T-helper 2 cell treated with Interferon-gamma antibody and Interleukin-4, amounts not matched to agents 100 ng/mL and 5 ng/mL, for 36 hours (primary cell): ENCODE measurements at places on chromosomes 4 and X. TPM values are rescaled to one million over a fixed set of nuclear protein-coding genes. Genes with fewer than 3 reads are reported as not detected.

VCX3A gene
- total RNA-seq, result not detected in 2 replicates

AR gene
- total RNA-seq, result 0.48 and 0.61 TPM in 2 replicates

SOWAHD gene
- 2.2 and 2.3 TPM in 2 replicates for total RNA-seq

PPM1K gene
- 42.7 and 46.1 TPM in 2 replicates for total RNA-seq

PFKFB1 gene
- total RNA-seq, result 0.27 and 0.50 TPM in 2 replicates

H2BW2 gene
- not detected in 2 replicates for total RNA-seq

XAGE1A gene
- total RNA-seq, result not detected in 2 replicates

GAGE2A gene
- total RNA-seq, result not detected in 2 replicates

GLRA2 gene
- total RNA-seq, result not detected in 2 replicates

GAGE1 gene
- not detected in 2 replicates for total RNA-seq

KCND1 gene
- 3.4 and 4.0 TPM in 2 replicates for total RNA-seq

CLCN4 gene
- 0.05 TPM in 1 of 2 replicates, not detected in the other for total RNA-seq

SFRP2 gene
- total RNA-seq, result not detected in 2 replicates

WWC2 gene
- total RNA-seq, result 0.05 TPM in 1 of 2 replicates, not detected in the other

PAGE2 gene
- total RNA-seq, result not detected in 2 replicates

LCORL gene
- total RNA-seq, result 8.9 and 10.0 TPM in 2 replicates

TSPAN6 gene
- not detected in 2 replicates for total RNA-seq

WAS gene
- total RNA-seq, result 155 and 160 TPM in 2 replicates

SMC1A gene
- total RNA-seq, result 130 and 142 TPM in 2 replicates

ZIC3 gene
- total RNA-seq, result not detected in 2 replicates

ZDHHC9 gene
- total RNA-seq, result 5.0 and 6.0 TPM in 2 replicates

HSFX3 gene
- total RNA-seq, result not detected in 2 replicates

ABLIM2 gene
- 0.09 and 0.43 TPM in 2 replicates for total RNA-seq

HPGD gene
- 1.6 and 3.5 TPM in 2 replicates for total RNA-seq

PYURF gene
- total RNA-seq, result 46.2 and 47.2 TPM in 2 replicates

GYPA gene
- not detected in 2 replicates for total RNA-seq

ZAR1 gene
- total RNA-seq, result not detected in 2 replicates

ZCCHC18 gene
- 0.20 and 0.48 TPM in 2 replicates for total RNA-seq

ETDC gene
- total RNA-seq, result not detected in 2 replicates
